ENCODE measurements at places on chromosomes 4 and X. TPM values are rescaled to one million over a fixed set of nuclear protein-coding genes. Genes with fewer than 3 reads are reported as not detected.

DNA sequence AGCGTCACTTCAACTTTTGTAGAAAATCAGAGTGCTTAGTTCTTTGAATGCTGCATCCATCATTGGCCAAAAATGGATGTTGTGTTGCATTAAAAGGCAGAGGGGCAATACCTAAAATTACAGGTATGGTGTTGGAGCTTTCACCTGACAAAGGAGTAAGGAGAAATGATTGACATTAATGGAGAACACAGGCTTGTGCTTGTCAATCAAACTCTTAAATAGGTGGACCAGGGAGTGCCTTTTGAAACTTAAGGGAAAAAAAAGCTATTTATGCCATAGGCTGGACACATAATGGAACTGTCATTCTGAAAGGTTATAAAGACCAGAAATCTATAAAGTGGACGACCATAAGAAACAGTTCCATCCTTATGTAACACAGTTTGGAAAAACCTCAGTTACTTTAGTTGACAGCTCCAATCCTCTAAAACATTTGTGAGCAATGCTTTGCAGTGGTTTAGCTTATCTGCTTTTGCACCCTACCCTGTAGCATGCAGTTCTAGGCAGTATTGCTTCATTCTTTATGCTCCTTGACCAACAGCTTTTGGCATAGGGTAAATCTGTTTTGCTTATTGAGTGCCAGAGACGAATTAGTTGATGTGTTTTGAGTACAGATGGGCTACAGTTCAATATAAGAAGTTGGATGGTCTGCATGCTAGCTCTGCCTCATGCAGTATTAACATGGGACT is 2.4 kb downstream of the HADH start:
- DNase-seq: no peak

GRCh38 chr4:82428969-82429727 is 1.1 kb downstream of the HNRNPDL start:
- DNase-seq: peak; percentile 90

DNA sequence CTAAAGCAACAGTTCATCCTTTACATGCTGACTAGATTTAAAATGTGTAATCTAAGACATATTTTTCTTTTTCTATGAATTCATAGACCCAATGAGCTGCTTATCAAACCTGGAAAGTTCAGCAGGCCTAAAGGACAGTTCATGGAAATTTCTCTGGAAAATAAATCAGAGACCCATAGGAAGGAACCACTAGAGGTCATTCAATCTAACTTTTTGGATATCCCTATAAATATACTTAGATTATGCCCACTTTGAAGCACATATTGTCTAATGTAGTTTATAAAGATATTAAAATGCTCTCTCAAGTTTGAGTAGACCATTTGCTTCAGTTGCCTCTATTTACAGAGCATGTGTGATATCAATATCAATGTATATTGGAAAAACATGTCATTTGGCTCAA is 473.0 kb downstream of the FAT4 start:
- DNase-seq: no peak

- DNase-seq: peak; percentile 61
Measured at GRCh38 chr4:56505269-56506130, at the start of gene ARL9. TSS of gene ARL9 (plus strand) at chr4:56505791. CDS start at chr4:56505863, 72 bp downstream.

- DNase-seq: no peak
Measured at GRCh38 chr4:90951037-90951436, 823.8 kb downstream of the CCSER1 start.

DNA sequence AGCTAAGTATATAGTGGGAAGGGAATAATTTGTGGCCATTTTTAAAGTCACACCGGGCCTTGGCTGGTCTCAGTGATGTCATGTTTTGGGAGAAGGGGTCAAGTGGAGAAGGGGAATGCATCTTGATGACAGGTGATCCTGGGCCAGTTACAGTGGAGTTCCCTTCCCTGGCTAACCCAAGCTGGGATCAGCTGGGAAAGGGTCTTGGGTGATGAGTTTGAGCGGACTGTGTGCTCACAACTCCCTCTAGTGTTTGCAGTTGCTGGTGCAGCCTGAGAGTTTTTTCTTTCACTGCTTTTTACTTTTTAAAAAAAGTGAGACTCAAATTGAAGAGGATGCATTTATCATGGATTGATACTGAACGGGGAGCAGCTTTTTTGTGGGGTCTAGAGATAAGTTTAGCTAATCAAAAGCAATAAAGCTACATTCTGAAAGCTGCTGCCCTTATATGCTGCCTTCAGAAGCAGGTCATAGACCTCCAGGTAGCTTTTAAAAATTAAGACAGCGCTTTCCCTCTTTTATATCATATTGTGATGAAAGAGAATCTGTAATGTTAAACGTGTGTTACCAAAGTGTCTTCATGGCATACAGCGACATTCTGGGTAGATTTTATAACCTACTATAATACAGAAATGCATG is 164.7 kb downstream of the DCLK2 start:
- DNase-seq: no peak

CD99L2 gene
- total RNA-seq: 66.0 TPM

DGKQ gene
- 3.1 TPM for total RNA-seq

PPID gene
- total RNA-seq: 18.0 TPM

Measured in right atrium auricular region (tissue), 2 donors.